G401 (cell line): ENCODE measurements at places on chromosomes 4 and X. TPM values are rescaled to one million over a fixed set of nuclear protein-coding genes. Genes with fewer than 3 reads are reported as not detected.
A peak's percentile ranks its signal among the peaks of the same experiment; 100 is the strongest.

Gene NEXMIF
- total RNA-seq, result not detected in 2 replicates

- DNase-seq, result no peak
Measured at GRCh38 chr4:156941940-156942548, 29.6 kb downstream of the PDGFC start.

Gene GPM6B
- 145 and 154 TPM in 2 replicates for total RNA-seq

Gene RBMXL3
- not detected in 2 replicates for total RNA-seq

DNA sequence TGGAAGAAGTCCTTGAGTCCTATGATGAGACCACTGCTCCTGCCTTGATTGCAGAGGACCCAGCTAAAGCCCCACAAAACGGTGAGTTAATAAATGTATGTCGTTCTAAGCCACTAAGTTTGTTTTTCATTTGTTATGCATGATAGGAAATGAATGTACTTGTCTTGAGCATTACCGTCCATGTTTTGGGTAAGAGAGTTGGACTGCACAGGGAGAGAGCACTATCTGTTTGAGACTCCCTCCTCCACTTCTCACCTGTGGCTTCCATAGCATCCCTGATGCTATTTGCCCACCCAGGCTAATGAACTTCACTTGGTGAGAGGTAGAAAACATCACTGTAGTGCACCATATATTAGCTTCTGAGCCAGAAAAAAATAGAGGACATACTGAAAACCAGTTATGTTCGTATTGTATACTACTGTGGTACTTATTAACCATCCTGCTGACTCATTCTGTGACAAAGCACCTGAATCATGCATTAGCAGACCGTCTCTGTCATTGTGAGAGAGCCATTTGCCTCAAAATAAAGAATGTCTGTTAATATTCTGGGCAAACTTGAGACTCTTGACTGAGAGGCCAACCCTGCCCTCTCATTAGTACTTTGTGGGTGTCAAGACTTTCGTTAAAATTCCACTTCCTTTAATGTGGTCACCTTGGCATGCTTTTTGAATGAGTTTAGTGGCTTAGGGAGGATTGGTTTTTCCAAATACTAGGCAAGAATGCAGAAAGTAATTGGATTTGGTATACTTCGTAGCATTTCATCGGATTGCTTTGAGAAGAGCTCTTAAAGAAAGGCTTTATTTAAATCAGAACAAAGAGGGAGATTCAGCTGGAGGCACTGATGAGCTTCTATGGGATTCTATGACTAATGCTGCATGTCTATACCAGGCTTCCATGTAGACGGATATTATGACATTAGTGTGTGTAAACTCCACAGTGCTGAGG lies 99.3 kb upstream of the GRPR start:
- no peak for DNase-seq

Gene STATH
- total RNA-seq, result not detected in 2 replicates

Gene ASB12
- total RNA-seq, result not detected in 2 replicates

Gene GPR34
- total RNA-seq, result not detected in 2 replicates

GRCh38 chrX:120429776-120430540 lies 39.1 kb downstream of the LAMP2 start:
- no peak for DNase-seq

DNA sequence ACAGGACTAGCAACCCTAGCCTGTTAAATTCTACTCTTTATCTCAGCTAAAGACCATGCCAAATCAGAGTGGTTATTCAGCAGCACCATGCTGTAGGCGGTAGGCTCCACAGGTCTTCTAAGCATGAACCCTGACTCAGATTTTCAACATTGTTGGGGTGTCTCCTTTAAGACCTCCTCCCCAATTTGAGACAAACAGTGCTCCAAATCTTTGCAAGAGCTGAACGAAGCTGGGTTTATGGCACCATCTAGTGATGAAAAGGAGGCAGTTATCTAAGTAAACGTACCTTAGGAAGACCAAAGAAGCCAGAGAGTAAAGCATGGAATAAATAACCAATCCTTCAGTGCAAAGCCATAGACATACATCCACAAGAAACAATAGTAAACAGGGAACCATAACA lies 334.5 kb upstream of the SLC7A11 start:
- peak; percentile 17 for DNase-seq
